Stimulated activated CD4-positive, alpha-beta T cell treated with anti-CD3 and anti-CD28 coated beads, Interleukin-12 subunit alpha, Interleukin-12 subunit beta, amount 100 ng/mL, for 24 hours (primary cell): ENCODE measurements at places on chromosomes 7 and 10.

DNA sequence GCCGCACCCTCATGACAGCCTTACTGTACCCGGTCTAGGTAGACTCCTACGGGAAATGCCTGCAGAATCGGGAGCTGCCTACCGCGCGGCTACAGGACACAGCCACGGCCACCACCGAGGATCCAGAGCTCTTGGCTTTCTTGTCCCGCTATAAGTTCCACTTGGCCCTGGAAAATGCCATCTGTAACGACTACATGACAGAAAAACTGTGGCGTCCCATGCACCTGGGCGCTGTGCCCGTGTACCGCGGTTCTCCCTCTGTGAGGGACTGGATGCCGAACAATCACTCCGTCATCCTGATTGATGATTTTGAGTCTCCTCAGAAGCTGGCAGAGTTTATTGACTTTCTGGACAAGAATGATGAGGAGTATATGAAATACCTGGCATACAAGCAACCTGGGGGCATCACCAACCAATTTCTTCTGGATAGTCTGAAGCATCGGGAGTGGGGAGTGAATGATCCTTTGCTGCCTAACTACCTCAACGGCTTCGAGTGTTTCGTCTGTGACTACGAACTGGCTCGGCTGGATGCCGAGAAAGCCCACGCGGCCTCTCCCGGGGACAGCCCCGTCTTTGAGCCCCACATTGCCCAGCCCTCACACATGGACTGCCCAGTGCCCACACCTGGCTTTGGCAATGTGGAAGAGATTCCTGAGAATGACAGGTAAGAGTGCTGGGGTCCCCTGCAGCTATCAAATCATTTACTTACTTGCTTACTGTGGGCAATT is 8.5 kb upstream of the CHCHD1 start:
- DNase-seq = no peak

DNA sequence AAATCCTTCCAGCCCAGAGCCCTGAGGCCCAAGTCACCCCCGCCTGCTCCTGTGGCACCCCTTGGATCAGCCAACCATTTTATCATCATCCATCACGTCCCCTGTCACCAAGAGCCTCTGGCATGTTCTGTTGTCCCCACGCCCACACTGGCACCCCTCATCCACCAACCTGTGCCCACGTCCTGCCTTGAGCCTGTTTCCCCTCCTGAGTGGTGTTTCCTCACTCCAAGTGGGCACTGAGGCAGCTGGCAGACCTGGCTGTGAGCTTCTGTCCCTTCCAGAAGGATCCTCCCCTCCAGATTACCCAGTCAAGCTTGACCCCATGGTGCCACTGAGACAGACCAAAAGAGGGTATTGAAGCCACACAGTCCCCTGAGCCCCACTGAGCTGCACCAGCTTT is 71.4 kb upstream of the ANTXRL start:
- DNase-seq = no peak

- DNase-seq = no peak
These were observed 89.9 kb upstream of the BTBD16 start for GRCh38 chr10:122181041-122181732.

- DNase-seq = no peak
These were observed 8.7 kb upstream of the LRRTM3 start for GRCh38 chr10:66917104-66917503.

DNA sequence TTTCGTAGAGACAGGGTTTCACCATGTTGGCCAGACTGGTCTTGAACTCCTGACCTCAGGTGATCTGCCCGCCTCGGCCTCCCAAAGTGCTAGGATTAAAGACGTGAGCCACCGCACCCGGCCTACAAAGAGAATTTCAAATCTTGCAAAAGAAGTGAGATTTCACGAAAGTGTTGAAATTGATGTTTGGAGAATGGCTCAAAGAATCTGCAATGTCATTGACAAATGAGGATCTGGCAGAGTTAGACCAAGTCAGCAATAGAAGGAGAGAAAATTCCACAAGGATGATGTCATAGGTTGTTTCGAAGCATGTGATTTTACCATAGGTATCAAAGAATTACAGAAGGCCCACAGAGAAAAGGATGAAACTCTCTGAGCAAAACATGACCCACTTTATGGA is 71.7 kb downstream of the LYZL2 start:
- DNase-seq = no peak

DNA sequence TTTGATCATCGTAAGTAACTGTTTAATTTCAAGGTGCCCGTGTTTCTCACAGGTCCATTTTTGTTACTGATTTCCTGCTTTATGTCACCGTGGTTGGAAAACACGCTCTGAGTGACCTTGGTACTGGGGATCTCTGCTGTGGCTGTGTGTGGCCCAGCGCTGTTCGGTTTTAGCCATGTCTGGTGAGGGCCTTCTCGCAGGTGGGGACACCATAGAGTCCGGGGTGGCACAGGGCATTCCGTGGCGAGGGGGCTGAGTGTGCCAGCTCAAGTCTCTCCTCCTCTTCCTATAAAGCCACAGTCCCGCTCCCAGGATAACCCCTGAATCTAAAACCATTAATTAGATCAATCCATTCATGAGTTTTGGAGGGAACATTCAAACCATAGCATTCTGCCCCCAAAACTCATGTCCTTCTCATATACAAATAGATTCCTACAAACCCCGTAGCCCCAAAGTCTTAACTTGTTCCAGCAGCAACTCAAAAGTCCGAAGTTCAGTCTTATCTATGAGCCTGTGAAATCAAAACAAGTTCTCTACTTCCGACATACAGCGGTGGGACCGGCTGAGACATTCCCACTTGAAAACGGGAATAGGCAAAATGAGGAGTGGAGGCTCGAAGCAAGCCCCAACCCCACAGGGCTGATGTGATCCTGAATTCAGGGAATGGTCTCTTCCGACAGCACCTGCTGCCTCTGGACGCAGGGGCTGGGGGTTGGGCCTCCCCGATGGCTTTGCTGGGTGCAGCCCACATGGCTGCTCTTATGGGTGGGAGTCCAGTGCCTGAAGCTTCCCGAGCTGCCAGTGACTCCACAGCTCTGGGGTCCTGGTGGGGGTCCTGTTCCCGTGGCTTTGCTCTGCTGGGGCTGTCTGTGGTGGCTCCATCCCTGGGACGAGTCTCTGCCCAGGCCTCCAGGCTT is 55.0 kb upstream of the NKX6-2 start:
- no peak for DNase-seq

DNA sequence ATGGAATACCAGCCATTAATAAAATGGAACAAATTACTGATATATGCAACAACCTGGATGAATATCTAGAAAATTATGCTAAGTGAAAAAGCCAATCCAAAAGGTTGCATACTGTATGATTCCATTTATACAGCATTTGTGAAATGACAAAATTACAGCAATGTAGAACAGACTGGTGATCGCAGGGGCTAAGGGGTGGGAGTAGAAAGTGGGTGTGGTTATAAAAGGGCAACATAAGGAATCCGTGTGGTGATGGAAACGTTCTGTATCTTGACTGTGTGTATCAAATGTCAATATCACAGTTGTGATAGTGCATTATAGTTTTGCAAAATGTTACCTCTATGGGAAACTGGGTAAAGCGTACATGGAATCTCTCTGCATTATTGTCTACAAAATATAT is 15.0 kb downstream of the CEP41 start:
- DNase-seq = no peak

DNA sequence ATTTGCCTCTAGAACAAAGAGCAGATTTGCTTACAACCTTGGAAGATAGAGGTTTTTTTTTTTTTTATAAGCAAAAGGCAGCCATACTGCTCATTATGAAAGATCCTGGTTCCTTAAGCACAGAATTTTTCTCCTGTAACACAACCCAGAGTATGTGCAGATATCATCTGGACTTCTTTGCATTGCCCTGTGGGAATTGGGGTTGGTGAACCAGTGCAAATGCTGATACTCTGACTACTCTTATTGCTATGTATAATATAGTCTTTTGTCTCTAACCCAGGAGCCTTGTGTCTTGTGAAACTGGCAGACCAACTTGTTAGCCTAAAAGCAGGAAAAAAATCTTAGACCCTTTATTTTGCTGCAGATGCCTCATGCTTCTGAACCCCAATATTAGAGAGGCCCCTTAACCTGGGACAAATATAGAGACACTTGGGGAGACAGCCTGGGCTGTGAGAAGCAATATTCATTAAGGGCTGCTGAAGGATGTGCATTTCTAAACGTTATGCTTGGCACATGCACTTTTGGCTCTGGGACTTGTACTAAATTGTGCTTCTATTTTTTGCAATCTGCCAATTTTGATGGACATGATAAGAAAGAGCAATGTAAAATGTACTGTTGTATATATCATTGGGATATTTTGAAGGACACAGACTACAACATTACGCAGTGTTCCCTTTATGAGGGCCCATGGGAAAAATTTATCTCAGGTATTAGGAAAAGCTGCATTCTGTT is 78.9 kb downstream of the ANLN start:
- DNase-seq = no peak

GRCh38 chr7:143248761-143249354 is 14.4 kb upstream of the GSTK1 start:
- no peak for DNase-seq

GRCh38 chr7:80263333-80263732 is 128.7 kb downstream of the GNAI1 start:
- DNase-seq = no peak

- DNase-seq = no peak
These were observed 21.8 kb downstream of the ITPRIP start for GRCh38 chr10:104316321-104317099.

DNA sequence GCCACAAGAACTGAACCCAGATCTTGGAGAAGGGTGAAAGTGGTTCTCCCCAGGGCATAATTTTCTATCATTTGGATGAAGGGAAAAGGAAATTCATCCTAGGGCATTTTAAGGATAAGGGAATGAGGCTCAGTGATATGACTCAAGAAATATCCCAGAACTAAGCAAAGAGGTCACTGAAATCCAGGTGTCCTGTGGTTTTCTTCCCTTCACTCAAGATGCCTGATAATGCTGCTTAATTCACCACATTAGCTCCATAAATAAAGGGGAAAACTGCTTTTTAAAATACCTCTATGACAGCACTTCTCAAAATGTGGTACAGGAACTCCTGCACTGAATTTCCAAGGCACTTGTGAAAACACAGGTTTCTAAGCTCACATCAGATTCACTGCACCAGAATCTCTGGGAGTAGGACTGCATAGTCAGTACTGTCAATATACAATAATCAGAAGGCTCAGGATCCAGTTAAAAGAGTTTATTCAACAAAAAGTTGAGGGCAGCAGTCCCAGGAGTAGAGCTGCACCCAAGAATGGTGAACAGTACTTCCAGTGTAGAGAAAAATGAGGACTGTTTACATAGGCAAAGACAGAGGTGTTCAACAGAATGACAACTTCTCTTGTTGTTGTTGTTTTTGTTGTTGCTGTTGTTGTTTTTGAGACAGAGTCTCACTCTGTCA is 2.9 kb downstream of the IFIT3 start:
- no peak for DNase-seq

- DNase-seq = no peak
These were observed 443.7 kb upstream of the SEMA3A start for GRCh38 chr7:84638339-84638697.

DNA sequence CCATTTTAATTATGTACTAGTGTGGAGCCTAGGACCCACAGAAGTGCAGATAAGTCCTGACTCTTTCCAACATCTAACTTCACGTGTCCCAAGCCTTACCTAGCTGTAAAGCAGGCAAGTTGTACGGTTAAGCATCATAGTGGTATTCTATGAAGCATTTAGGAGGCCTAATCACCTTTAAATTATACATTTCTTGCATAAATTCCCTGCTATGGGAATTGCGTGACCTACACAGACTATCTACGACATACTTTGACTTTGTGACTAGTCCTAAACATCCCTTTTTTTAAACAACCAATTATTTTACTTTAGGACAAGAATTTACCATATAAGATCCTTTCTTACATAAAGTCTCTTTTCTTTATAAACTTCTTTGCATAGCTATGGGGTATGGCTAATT is 37.7 kb upstream of the LRGUK start:
- DNase-seq = no peak

- no peak for DNase-seq
These were observed 20.8 kb downstream of the VWA2 start for GRCh38 chr10:114259824-114260223.

GRCh38 chr10:58651040-58651439 is 138.4 kb downstream of the BICC1 start:
- DNase-seq = no peak

GRCh38 chr10:80477813-80478212 is 23.7 kb downstream of the TSPAN14 start:
- no peak for DNase-seq

DNA sequence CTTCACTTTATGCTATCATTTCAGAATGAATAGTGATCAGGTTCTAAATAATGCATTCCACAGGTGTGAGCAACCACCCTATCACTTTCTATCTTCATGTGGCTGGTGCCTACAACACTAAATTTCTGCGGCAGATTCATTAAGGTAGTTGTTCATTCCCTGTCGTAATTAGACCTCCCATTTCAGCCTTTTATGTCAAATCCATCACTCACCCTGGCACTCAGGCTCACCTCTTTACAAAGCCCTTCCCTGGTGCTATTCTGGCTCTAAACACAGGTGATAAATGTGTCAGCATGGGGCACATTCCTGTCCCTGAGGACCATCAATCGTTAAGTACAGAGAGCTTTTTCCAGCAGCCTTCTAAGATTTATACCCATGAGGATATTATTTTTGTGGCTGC is 300.0 kb upstream of the C7orf33 start:
- DNase-seq = no peak

- no peak for DNase-seq
These were observed 21.9 kb upstream of the ZNF212 start for GRCh38 chr7:149217570-149217969.

GRCh38 chr10:78215645-78216044 is 182.0 kb downstream of the RPS24 start:
- DNase-seq = no peak

GRCh38 chr10:11876324-11876723 is 53.2 kb downstream of the PROSER2 start:
- DNase-seq = no peak
